ENCODE measurements at places on chromosomes 2 and 18.

DNA sequence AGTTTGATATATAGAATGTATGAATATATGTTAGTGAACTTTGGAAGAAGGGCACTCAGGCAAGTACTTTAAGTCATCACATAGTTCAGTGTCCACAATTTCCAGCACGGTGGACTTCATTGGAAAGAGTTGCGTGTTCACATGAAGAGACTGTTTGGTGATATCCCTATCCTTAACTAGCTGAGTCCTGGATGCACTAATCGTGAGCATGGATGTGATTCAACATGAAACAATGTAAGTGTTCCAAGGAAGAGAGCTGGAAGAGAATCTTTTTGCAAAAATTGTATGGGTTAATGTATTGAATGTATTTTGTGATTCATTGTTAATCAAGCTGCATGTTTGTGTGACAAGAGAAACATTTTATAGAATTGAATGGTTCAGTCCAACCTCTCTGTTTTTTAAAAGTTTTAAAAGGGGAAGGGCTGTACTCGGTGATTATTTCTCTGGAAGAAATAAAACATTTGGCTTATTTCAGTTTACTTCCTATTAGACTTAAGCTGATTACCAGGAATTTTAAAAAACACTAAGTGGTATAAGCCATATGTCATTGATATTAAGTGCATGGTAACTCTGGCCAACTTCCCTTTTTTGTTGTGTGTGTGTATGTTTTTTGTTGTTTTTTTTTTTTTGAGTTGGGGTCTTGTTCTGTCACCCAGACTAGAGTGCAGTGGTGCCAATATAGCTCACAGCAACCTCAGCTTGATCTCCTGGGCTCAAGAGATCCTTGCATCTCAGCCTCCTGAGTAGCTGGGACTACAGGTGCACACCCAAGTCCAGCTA, 8.6 kb downstream of the XRCC5 start:
- no peak for DNase-seq

DNA sequence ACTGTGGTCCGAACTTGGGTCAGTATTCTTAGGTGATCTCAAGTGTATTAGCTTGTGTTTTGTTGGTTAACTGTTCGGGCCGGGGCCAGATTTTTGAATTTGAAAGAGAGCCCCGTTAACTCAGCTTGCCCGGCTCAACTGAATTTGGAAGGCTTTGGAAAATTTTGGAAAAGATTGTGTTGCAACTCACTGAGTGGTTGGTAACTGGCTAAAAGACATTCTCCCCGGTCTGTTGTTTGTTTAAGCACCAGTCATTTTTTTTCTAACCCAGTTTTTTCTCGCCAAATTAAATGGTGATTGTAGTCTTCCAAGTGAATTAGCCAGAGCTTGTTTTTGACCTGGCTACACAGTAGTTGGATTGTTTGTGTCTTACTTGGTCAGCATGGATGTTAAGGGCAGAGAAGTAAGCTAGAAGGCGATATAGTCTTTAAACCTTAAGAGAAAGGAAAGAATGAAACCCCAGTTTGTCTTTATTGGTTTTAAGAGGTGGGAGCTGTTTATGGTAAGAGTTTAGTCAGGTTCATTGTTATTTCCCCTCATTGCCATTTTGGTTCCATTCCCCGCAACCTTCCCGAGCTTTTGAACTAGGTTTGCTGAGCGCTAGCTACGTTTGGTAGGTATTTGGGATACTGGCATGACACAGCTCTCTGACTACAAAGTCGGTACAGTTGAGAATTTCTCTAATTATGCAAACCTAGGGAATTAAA, 2.4 kb downstream of the MAP4K4 start:
- no peak for DNase-seq

DNA sequence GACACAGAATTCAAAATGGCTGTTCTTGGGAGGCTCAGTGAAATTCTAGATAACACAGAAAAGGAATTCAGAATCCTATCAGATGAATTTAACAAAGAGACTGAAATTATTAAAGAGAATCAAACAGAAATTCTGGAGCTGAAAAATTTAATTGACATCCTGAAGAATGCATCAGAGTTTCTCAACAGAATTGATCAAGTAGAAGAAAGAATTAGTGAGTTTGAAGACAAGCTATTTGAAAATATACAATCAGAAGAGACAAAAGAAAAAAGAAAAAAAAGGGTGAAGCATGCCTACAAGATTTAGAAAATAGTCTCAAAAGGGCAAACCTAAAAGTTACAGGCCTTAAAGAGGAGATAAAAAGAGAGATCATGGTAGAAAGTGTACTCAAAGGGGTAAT, 12.0 kb upstream of the RANBP2 start:
- no peak for DNase-seq

DNA sequence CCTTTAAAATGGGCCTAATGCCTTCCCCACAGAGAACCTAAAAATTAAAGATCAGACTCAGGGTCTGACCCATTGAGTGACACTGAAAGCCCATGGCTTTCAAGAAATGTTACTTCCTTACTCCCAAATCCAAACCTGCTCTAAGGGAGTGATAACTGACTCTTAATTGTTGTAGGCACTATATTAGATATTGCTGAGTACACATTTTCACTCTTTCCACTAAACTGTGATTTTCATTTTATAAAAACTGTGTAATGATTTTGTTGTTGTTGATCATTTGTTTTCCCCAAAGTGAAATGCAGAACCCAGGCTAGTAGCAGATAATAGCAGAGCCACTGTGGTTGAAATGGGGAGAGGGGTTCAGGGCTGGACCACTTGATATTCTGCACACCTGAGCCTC, 87.1 kb downstream of the LRRTM1 start:
- DNase-seq: no peak

- no peak for DNase-seq
Measured at GRCh38 chr2:109164739-109165221, 35.8 kb downstream of the SH3RF3 start.

DNA sequence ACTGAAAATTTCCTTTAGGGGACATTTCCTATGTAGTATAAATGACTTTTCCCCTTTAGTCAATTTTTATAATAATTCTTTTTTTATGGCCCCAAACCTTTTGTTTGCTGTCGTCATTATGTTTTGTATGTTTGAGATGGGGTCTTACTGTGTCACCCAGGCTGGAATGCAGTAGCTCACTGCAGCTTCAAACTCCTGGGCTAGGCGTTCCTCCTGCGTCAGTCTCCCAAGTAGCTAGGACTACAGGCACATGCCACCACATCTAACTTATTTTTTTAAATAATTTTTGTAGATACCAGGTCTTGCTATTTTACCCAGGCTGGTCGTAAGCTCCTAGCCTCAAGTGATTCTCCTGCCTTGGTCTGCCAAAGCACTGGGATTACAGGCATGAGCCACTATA, 30.8 kb upstream of the GALM start:
- DNase-seq: no peak

DNA sequence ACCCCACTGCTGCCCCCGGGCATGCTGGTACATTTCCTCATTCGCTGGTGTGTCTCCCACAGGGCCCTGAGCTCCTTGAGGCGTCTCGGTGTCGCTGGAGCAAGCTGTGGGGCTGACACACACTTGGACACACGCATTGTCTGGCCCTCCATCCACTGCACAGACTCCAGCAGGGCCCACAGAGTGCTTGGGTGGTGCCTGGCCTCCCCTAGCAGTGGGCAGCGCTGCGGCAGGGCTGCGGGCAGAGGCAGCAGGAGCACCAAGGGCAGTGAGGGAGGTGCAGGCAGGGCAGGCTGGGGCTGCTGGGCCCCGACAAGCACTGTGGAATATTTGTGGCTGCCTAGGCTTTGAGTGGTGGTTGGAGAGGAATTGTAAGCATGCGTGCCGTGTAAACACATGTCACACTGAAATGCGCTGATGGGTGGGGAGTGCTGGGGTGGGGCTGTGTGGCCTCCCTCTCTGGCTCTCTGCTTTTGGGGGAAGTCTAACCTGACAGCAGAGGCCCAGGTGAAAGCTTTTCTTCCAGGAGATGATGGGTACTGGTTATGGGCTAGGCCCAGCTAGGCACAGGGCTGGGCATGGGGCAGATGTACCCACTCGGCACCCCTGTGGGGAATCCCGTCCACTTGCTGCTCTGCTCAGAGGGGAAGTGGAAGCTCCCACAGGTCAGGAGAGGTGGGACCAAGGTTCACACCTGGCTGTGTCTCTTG, 55.5 kb upstream of the HS6ST1 start:
- no peak for DNase-seq

- DNase-seq: no peak
Measured at GRCh38 chr18:7760967-7761948, 194.1 kb downstream of the PTPRM start.

GRCh38 chr18:61891894-61892293, 913 bp downstream of the RNF152 start:
- no peak for DNase-seq

DNA sequence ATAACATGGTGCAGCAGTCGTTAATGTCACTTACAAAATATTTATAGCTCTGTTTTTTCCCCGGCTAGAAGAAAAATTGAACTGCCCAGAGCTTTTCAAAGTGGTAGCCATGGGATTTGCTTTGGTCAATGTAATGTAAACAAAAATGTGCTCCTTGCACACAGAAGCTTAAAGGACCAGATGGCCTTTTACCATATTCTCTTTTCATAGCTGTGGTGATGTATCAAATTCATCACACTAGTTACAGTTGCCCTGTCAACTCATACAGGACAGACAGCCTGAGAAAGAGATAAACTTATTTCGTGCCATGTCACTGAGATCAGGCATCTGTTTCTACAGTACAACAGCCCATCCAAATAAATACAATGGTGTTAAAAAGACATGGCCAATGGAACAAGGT, 368.1 kb upstream of the CDH19 start:
- DNase-seq: no peak

- no peak for DNase-seq
Measured at GRCh38 chr2:193668557-193669323, 1474.0 kb upstream of the TMEFF2 start.

- DNase-seq: no peak
Measured at GRCh38 chr2:9164112-9164608, 42.5 kb upstream of the ASAP2 start.

GRCh38 chr2:231296401-231296974, 98.1 kb downstream of the ARMC9 start:
- no peak for DNase-seq

- DNase-seq: no peak
Measured at GRCh38 chr2:23524261-23524706, 139.3 kb downstream of the KLHL29 start.

GRCh38 chr2:122960759-122961641, 1064.1 kb upstream of the CNTNAP5 start:
- no peak for DNase-seq

DNA sequence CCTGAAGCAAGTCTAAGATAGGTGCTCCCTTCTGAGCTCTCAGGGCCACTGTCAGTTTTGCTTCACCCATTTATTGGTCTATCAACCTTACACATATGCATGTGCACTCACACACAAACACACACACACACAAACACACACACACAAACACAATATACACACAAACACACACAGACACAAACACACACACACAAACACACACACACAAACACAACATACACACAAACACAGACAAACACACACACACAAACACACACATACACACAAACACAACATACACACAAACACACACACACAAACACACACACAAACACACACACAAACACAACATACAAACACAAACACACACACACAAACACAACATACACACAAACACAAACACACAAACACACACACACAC, 181.6 kb upstream of the KLHL29 start:
- no peak for DNase-seq

DNA sequence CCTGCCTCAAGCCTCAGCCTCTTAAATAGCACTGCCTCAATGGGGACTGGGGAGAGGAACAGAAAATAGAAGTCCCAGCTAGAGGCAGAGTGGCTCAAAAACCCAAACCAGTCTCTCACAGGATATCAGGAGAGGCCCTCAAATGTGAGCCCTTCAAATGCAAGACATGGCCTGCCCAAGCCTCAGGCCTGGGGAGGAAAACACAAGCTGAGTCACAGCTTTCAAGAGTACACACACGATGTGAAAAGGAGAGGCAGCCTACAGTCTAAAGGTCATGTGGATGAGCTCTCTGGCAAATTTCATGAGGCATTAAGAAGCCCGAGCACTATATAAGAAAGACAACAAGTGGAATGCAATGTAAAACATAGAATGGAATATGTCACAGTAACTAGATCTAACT, 316.6 kb upstream of the MEX3C start:
- DNase-seq: no peak

- no peak for DNase-seq
Measured at GRCh38 chr2:25481381-25482300, 139.9 kb upstream of the DNMT3A start.

DNA sequence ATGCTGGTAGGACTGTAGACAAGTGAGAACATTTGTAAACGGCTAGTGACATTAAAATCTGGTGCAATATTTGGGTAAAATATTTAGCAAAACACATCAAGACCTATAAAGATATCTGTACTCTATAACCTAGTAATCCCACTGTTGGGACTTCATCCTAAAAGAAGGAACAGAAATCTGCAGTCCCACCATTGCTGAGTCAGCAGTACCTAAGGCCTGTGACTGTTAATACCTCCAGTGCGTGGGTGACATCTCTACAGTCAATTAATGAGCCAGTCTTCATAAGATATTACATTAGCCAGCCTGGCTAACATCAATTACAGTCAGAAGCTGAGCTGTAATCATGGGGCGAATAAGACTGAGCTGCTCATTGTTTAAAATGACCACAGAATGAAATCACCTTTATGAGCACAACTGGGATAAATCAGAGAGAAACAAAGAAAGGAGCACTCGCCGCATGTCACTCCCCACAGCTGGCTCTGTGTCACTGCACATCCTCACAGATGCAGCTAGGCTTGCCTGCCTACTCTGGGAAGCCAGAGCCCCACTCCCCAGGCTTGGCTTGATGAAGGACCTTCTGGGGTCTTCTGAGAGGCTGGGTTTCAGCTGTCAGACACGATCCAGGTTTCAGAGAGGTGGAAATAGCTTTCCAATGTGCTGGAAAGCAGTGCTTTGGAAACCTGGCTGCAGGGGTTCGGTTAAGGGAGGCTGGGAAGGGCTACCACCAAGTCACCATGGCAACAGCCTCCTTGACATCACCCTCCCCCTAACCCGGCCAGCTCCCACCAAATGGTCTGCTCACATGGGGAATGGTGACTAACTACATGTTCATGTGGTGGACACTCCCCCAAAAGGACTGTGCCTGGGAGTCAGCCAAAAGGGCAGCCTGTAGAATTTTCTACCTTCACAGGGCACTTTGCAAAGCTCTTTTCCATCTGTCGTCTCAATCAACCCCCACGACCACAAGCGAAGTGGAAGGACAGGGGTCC, 145.0 kb downstream of the ZBTB7C start:
- DNase-seq: no peak

DNA sequence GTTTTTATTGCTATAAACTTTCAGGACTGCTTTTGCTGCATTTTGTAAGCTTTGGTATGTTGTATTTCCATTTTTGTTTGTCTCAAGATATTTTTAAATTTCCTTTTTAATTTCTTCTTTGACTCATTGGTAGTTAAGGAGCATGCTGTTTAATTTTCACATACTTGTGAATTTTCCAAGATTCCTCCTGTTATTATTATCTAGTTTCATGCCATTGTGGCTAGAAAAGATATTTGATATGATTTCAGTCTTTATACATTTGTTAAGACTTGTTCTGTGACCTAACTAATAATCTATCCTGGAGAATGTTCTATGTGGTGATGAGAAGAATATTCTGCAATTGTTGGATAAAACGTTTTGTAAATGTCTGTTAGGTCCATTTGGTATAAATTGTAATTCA, 62.1 kb downstream of the NUP35 start:
- DNase-seq: no peak

All from mucosa of descending colon (tissue), 3 donors.